ENCODE measurements at places on chromosomes 12 and 14.

- no peak for DNase-seq
These were observed 144.5 kb upstream of the SLC38A2 start for GRCh38 chr12:46516933-46517578.

GRCh38 chr14:92551044-92551841 is 37.7 kb downstream of the RIN3 start:
- no peak for DNase-seq

DNA sequence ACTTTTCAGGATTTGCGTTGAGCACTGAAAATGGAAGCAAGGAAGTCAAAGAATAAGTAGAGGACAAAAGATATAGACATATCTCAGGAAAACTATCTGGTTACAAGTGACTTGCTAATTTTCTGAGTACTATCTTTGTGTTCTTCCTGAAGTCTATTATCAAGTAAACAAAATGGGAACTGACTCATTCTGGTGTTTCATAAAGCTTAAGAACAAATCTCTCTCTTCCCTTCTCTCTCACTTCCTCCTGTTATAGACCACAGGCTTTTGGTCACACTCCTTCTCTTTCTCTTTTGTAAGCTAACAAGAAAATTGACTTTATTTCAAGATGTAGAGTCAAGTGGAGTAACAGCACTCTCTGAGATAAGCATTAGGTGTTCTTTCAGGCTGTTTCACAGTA is 406.6 kb upstream of the SYT1 start:
- no peak for DNase-seq

GRCh38 chr14:100440207-100440631 is 117.1 kb downstream of the SLC25A47 start:
- peak; percentile 72 for DNase-seq

DNA sequence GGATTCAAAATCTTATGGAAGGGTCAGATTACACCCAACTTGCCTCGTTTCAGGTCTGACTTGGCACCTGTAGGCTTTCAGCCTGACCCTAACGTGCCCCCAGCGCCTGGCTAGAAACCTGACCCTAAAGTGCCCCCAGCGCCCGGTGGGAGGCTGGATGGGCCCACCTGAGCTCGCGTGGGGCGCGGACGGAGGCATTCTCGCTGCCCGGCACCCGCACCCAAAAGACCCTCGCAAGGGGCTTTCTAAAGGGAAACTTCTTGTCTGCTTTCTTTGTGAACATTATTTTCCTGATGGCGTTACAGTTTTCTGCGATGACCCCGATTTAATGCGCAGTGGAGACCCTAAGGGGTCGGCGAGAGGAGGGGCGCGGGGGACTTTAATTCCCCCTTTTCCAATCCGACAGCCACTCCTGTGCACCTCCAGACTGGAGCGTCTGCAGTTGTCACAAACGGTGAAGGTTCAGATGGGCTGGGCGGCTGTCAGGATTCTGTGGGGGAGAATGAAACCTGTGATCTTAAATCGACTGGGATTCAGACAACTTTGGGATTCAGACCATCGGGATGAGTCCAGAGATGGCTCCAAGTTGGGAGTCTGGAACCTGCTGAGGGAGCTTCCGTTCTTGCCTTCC is 751 bp upstream of the HRK start:
- no peak for DNase-seq

DNA sequence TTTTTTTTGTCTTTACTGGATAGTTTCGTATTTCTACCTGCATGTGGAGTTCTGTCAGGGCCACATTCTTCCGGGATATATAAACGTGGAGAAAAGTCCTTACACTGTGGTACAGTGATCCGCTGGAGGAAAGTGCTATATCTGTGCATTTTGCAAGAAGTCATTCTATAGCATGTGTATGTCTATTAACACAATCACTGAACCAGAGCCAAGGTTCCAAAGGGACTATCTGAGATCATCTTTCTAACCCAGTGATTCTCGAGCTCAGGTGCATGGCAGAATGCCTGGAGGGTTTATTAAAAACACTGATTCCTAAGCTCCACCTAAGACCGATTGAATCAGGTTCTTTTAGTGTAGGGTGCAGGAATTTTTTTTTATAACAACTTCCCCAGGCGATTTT is 354.0 kb downstream of the NRXN3 start:
- DNase-seq = no peak

DNA sequence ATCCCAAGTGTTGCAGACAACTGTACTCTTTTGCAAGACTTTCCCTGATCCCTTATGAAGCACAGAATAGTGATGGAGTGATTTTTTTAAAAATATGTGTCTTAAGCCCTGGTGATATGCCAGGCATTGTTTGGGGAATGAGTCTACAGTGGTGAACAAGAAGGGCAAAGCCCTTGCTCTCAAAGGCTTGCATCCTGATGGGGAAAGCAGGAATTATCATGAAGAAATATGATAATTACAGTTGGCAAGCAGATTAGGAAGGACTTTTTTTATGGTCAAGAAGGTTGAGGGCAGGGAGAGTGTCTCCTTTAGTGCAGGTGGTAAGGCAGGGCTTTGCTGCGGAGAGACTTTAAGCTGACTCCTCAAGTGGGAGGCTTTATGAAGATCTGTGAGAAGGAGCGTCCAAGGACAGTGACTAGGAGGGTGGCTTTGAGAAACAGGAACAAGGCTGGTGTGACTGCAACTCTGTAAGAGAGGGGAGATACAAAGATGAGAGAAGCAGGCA is 100.2 kb downstream of the SYNE2 start:
- no peak for DNase-seq

- peak; percentile 27 for DNase-seq
These were observed 217.6 kb downstream of the PRKD1 start for GRCh38 chr14:29710015-29710414.

DNA sequence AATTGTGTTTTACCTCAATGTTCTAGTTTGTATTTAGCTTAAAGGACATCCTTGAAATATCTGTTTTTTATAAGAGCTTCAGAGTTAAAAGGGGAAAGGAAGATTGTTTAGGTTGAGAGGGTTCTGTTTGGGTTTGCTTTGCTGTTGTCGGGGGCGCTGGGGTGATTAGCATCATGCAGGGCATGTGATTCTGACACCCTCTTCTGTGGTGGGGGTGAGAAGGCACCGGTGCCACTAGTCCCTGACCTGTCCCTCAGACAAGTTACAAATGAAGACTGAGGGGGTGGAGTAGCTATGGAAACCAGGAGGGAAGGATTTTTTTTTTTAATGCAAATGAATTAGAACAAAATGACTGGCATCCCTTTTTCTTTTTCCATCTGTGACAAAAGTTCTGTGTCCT is 291.3 kb downstream of the RPAP3 start:
- no peak for DNase-seq

GRCh38 chr12:54662026-54662425 is 13.9 kb upstream of the DCD start:
- no peak for DNase-seq

GRCh38 chr14:36171607-36172006 is 4.9 kb downstream of the PTCSC3 start:
- DNase-seq = no peak

GRCh38 chr12:68393417-68393816 is 61.3 kb upstream of the MDM1 start:
- no peak for DNase-seq

GRCh38 chr14:65566820-65567522 is 154.4 kb downstream of the FUT8 start:
- no peak for DNase-seq

GRCh38 chr14:102491786-102492530 is 17.6 kb downstream of the ANKRD9 start:
- DNase-seq = no peak

DNA sequence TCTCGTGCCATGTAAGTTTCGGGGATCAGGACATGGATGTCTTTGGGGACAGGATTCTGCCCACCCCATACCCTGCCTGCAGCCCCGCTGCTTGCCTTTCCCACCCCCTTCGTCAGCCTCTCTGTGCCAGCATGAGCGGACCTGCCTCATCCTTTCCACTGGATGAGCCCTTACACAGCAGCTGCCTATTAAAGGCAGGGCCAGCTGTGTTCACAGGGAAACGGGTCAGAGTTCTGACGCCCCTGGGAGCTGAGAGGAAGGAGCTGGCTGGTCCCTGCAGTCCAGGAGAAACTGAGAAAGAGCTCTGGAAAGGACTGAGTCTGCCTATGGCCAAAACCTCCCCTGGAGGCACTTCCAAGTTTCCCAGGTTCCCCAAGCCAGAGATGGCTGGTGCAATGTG is 83.5 kb upstream of the NCOR2 start:
- DNase-seq = no peak

GRCh38 chr12:33529810-33530209 is 90.2 kb upstream of the SYT10 start:
- DNase-seq = no peak

DNA sequence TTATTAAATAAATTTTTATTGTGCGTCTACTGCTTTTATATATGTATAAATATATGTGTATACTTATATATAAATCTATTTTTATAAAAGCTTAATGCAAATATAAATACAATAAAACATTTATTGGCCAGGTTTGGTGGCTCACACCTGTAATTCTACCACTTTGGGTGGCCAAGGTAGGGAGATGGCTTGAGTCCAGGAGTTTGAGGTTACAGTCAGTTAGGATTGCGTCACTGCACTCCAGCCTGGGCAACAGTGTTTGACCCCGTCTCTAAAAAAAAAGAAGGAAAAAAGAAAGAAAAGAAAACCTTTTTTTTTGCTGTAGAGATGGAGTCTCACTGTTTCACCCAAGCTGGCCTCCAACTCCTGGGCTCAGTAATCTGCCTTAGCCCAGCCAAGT is 20.9 kb downstream of the ACTR6 start:
- DNase-seq = no peak

DNA sequence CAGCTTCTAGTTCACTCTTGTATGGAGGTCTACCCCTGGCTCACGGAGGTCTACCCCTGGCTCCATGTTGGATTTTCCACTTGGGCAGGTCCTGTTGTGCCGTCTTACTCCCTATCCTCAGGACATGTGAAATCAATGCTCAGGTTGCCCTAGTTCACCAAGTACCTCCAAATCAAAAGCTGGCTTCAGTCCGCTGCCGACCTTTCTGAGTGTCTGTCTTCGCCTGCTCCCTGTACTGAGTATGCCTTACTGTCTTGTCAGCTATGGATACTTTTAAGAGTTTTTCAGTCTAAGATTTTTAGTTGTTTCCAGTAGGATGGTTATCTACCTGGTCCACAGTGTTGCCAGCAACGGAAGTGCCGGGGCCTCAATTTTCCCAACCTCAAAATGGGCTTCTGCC is 40.1 kb upstream of the BCL11B start:
- DNase-seq = no peak

GRCh38 chr12:52580496-52580895 is 6.9 kb upstream of the KRT74 start:
- DNase-seq = no peak

GRCh38 chr12:50241178-50241577 is 42.1 kb downstream of the LIMA1 start:
- no peak for DNase-seq

- DNase-seq = no peak
These were observed 28.7 kb upstream of the LRP1-AS start for GRCh38 chr12:57176139-57176477.

- peak; percentile 3 for DNase-seq
These were observed 56.0 kb upstream of the HECTD1 start for GRCh38 chr14:31263485-31264133.

GRCh38 chr14:51304438-51304837 is 64.4 kb downstream of the TMX1 start:
- DNase-seq = no peak

- DNase-seq = no peak
These were observed 147.1 kb downstream of the PAPOLA start for GRCh38 chr14:96649327-96649601.

- DNase-seq = no peak
These were observed 63.0 kb downstream of the NCOR2 start for GRCh38 chr12:124504273-124505000.

DNA sequence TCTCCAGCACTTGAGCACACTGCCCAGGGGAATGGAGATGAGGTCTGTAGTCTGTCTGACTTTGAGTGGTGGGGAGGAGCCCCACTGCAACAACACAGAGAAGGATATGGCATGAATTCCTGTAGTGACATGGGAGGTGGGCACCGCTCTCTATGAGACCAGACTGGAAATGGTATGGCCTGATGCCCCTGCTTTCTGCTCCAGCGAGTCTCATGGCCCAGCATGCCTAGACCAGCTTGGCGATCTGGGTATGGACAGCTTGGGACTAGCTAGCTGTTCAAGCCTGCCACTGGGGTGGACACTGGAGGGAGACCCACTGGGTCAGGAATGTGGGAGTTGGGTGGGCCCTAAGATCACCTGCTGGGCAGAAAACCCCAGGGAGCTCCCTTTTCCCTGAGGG is 477.8 kb upstream of the SEL1L start:
- DNase-seq = no peak

GRCh38 chr14:85463512-85463911 is 66.4 kb upstream of the FLRT2 start:
- no peak for DNase-seq

DNA sequence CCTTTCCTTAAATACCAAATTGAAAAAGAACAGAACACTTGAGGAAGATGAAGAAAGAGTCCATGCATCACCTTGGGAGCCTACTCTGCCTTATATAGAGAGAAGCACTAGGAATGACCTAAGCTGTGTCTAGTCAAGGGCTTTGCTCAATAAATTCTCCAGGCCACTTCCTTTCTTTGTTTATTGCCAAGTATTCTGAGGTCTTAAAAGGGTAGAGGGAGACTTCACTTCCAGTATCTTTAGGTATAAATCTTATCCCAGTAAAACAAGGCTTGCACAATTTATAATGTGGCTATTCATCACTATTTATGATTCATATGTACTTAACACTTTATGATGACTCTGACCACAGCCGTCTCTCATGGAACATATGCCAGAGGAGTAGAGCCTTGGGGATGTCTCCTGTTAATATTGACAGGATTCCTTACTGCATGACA is 85.1 kb upstream of the ARHGAP5 start:
- DNase-seq = no peak

DNA sequence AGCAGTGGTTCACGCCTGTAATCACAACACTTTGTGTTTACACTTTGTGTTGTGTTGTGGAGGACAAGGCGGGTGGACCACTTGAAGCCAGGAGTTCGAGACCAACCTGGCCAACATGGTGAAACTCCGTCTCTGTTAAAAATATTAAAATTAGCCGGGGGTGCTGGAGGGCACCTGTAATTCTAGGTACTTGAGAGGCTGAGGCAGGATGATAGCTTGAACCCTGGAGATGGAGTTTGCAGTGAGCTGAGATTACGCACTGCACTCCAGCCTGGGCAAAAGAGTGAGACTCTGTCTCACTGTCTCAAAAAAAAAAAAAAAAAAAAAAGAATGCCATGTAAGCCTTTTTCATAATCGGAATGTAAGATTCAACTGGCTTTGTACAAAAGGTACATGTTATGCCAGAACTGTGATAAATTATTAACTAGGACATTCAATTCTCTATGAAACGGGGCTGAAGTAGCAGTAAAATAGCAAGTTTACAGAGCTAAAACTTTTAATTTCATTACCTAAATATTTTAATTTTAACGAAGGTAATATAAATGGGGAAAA is 13.9 kb upstream of the PITPNM2 start:
- no peak for DNase-seq
